Thoracic aorta (tissue), 2 donors: ENCODE measurements at places on chromosomes 11 and 22.

- no peak for DNase-seq
These were observed 10.6 kb downstream of the MICAL2 start for GRCh38 chr11:12121011-12121410.

GRCh38 chr22:32991353-32992101 is 66.7 kb downstream of the SYN3 start:
- DNase-seq = no peak

DNA sequence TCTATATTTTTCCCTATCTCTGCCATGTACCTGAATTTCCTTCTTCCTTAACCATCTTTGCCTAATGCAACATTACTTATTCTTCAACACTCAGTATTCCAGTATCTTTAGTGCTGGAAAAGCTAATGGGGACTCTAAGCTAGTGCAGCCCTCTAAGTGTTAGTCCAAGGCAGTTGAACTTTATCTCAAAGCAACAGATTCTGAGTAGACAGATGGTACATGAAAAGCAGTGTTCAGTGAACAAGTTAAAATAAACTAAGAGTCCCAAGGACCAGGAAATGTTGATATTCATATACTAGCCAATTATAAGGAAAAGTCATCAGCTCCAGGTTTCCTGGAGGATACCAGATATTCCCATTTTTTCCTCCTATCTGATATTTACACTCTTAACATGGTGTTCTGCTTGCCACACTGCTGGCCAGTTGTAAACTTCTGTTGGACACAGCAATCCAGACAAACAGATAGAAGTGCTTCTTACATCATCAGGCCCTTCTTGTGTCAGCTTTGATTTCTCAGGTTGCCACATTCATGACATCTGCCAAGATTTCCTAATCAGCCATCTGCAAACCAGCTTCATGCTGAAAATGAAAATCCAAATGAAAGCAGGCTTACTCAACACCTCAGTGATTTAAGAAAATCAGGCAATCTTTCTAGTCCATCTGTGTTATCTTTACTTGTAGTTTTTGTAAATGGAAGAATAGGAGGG is 255.9 kb upstream of the POU2AF2 start:
- no peak for DNase-seq

GRCh38 chr11:5992150-5992549 is 5.4 kb upstream of the OR52L1 start:
- DNase-seq = no peak

GRCh38 chr22:36573815-36574363 is 44.9 kb upstream of the EIF3D start:
- no peak for DNase-seq

GRCh38 chr11:16512198-16512898 is 156.0 kb upstream of the SOX6 start:
- DNase-seq = no peak

GRCh38 chr11:95776859-95777258 is 12.7 kb downstream of the FAM76B start:
- DNase-seq = no peak

- DNase-seq = no peak
These were observed 600.1 kb downstream of the INSC start for GRCh38 chr11:15714641-15715399.

DNA sequence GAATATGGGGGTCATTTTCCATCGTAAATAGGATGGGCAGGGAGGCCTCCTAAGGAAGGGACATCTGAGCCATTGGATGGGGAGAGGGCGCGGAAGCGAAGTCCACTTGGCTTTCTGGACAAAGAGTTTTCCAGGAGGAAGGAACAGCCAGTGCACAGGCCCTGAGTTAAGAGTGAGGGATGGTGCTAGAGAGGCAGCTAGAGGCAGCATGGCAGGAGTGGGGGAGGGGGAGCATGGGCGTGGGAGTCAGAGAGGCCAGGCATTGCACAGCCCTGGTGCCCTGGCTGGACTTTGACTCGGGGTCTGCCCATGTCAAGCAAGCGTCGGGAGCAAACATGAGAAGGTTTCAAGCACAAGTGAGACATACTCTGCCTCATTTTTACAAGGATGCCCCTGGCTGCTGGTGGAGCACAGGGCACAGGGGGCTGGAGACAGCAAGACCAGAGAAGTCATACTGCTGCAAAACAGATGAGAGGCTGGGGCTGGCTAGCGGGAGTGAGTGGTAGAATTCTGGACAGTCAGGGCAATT is 9.0 kb downstream of the GNAZ start:
- DNase-seq = no peak

GRCh38 chr11:34464591-34465051 is 25.9 kb downstream of the CAT start:
- no peak for DNase-seq

- DNase-seq = no peak
These were observed 131.9 kb downstream of the SHANK2 start for GRCh38 chr11:71120471-71120896.

DNA sequence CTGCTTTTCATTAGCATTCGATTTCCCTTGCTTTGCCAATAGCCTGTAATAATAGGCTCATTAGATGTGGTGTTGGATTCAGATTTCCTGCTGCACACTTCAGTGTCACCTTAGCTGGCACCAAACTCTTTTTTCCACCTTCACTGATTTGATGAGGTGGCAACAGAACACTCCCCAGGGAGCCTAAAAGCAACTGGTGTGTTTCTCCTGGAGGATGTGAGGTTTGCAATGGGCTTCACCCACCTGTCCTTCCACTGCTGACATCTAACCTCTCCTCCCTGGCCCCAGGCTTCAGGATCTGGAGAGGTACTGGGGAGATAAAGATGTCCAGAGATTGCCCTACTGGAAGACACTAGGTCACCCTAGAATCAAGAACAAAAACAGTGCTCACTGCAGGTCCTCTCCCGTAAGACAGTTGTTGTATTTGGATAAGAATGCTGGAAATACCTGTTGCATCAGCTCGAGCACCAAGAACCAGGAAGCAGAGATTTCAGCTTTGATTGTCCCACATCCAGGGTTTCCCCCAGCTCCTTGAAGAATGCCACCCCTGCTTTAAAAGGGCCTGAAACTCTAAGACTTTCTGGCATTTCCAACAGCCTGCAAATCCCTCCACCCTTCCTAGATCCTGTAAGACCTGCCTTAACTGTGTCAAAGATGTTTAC is 96.9 kb downstream of the SLC1A2 start:
- no peak for DNase-seq

- DNase-seq = no peak
These were observed 11.4 kb downstream of the PACS1 start for GRCh38 chr11:66081505-66081904.

DNA sequence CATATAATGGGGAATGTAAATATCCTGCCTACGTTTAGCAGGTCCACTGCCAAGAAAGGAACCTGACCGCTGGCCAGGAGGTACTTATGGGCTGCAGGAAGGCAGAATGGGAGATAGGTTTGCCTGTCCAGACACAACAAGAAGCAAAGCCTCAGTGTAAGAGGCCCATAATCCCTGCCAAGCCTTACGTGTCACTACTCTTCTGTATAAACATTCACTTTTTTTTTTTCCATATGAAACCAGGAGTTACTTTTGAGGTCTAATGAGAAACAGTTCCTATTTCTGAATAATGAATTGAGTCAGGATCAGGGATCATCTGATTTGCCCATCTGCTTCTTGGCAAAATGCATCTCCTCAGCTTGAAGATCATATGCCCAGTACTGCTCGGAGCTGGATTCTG is 230.2 kb downstream of the NTM start:
- DNase-seq = no peak

- no peak for DNase-seq
These were observed 8.2 kb upstream of the HSPA8 start for GRCh38 chr11:123069908-123070821.

DNA sequence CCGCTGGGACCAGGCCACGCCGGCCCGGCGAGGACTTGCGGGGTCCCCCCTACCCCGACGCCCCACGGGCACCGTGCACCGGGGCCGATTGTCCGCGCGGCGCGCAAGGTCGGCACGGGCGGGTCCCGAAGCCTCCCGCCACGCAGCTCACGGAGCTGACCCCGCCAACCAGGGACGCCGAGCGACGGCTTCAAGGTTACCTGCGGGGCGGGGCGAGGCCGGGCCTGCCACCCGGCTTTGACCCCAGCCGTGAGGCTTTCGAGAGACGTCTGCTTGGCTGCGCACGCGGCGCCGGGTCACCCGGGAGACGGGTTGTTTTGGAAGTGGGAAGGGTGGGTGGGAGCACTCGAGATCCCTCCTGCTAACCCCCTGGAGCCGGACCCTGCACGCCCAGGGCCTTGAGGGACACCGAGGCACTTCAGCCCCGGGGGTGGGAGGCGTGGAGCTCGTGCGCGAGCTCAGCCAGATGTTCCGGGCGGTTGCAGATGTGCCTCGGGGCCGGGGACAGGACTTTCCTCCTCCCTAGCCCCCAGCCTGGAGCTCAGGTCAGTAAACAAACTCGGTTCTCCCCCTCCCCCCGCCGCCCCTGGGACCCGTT is 3.2 kb upstream of the WNT11 start:
- no peak for DNase-seq
